ENCODE measurements at places on chromosomes 4 and X. TPM values are rescaled to one million over a fixed set of nuclear protein-coding genes. Genes with fewer than 3 reads are reported as not detected.
A peak's percentile ranks its signal among the peaks of the same experiment; 100 is the strongest.

DNA sequence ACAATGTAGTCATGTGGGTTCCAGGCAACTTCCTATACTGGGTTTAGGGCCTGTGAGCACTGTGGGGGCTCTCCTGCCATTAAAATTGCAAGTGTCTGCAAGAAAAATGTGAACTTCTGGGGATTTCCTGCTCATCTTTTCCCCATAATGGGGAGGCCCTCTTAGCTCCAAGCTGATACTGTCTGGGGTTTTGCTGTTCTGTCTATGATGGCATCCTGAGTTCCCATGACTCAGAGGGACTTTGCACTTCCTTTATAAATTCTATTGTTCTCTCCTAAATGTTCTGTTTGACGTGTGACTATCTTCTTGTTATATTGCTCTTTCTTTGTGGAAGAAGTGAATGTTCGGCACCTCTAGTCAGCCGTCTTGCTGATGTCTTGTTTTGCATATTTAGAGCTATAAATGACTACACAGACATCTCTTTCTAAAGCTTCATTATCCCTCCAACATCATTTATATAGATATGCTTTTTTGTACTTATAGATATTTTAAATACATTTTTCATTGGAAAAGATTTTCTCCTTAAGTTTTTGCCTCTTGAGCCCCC lies 465.8 kb downstream of the NAF1 start:
- H3K27ac ChIP-seq, result no peak overlapping the region
- no peaks in the 10 kb centered on the region for H3K27me3 ChIP-seq
- H3K4me1 ChIP-seq, result no peaks in the 10 kb centered on the region
- H3K36me3 ChIP-seq, result no peaks in the 10 kb centered on the region
- no peak overlapping the region for H3K4me3 ChIP-seq

GRCh38 chr4:148441986-148442831 lies at the start of gene NR3C2:
Gene NR3C2, minus strand, starts transcription at chr4:148442414.
- peak within 1 kb of the TSS; percentile 98 for H3K4me3 ChIP-seq
- H3K4me1 ChIP-seq, result peaks cover 10% of the 10 kb centered on the region
- DNase-seq, result peak; percentile 100
- H3K27me3 ChIP-seq, result peaks cover 15% of the 10 kb centered on the region
- H3K27ac ChIP-seq, result peak within 1 kb of the TSS; percentile 92

GRCh38 chr4:98232202-98232601 lies 29.0 kb upstream of the RAP1GDS1 start:
- H3K27me3 ChIP-seq, result no peaks in the 10 kb centered on the region
- no peak overlapping the region for H3K27ac ChIP-seq
- no peaks in the 10 kb centered on the region for H3K4me1 ChIP-seq

GRCh38 chr4:163493643-163494359 lies 689 bp upstream of the TMA16 start:
- peak overlapping the region; percentile 72 for H3K4me3 ChIP-seq
- peaks cover 2% of the 10 kb centered on the region for H3K4me1 ChIP-seq
- peak overlapping the region; percentile 96 for H3K27ac ChIP-seq

- no peaks in the 10 kb centered on the region for H3K36me3 ChIP-seq
- no peak overlapping the region for H3K27ac ChIP-seq
- peaks cover 5% of the 10 kb centered on the region for H3K4me1 ChIP-seq
- peak; percentile 48 for DNase-seq
These were observed 31.0 kb downstream of the UNC5C start for GRCh38 chr4:95517576-95518345.

- H3K4me1 ChIP-seq, result no peaks in the 10 kb centered on the region
- no peak overlapping the region for H3K4me3 ChIP-seq
- H3K27ac ChIP-seq, result no peak overlapping the region
- no peak for DNase-seq
These were observed 15.8 kb downstream of the FGF2 start for GRCh38 chr4:122842392-122842791.

- DNase-seq, result no peak
- no peak overlapping the region for H3K4me3 ChIP-seq
- H3K27me3 ChIP-seq, result no peaks in the 10 kb centered on the region
- no peaks in the 10 kb centered on the region for H3K36me3 ChIP-seq
- peaks cover 28% of the 10 kb centered on the region for H3K4me1 ChIP-seq
These were observed 3.6 kb upstream of the SCARB2 start for GRCh38 chr4:76216975-76217814.

- H3K4me3 ChIP-seq, result no peak overlapping the region
- H3K27me3 ChIP-seq, result no peaks in the 10 kb centered on the region
- no peaks in the 10 kb centered on the region for H3K36me3 ChIP-seq
- no peaks in the 10 kb centered on the region for H3K4me1 ChIP-seq
These were observed 13.0 kb upstream of the NDUFC1 start for GRCh38 chr4:139315221-139315675.

- no peaks in the 10 kb centered on the region for H3K36me3 ChIP-seq
- no peaks in the 10 kb centered on the region for H3K27me3 ChIP-seq
- H3K4me3 ChIP-seq, result no peak overlapping the region
- H3K27ac ChIP-seq, result no peak overlapping the region
- DNase-seq, result peak; percentile 31
These were observed 52.8 kb upstream of the ANKRD17 start for GRCh38 chr4:73311428-73311827.

DNA sequence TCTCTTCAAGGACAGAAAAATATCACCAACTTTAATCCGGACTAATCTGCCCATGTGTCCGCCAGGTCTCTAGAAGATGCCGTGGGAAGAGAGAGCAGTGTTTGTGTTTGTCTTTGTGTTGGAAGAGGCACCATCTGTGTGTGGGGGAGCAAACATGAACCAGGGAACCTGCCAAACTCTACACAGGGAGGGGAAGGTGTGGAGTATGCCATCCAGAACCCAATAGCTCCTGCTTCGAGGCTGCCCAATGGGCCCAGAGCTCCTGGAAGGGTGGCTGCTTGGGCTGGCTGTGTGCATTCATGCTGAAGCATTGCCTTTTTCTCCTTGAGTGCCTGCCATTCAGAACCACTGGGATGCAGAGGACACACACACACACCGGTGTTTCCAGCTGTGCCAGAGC lies 536.2 kb downstream of the MID1IP1 start:
- peak overlapping the region; percentile 74 for H3K27ac ChIP-seq
- peaks cover 28% of the 10 kb centered on the region for H3K27me3 ChIP-seq
- no peaks in the 10 kb centered on the region for H3K36me3 ChIP-seq
- H3K4me3 ChIP-seq, result no peak overlapping the region
- no peak for DNase-seq
- H3K4me1 ChIP-seq, result peaks cover 13% of the 10 kb centered on the region

- no peaks in the 10 kb centered on the region for H3K36me3 ChIP-seq
- DNase-seq, result peak; percentile 67
- H3K4me1 ChIP-seq, result peaks cover 6% of the 10 kb centered on the region
These were observed 267.1 kb downstream of the PAPSS1 start for GRCh38 chr4:107452717-107453630.

DNA sequence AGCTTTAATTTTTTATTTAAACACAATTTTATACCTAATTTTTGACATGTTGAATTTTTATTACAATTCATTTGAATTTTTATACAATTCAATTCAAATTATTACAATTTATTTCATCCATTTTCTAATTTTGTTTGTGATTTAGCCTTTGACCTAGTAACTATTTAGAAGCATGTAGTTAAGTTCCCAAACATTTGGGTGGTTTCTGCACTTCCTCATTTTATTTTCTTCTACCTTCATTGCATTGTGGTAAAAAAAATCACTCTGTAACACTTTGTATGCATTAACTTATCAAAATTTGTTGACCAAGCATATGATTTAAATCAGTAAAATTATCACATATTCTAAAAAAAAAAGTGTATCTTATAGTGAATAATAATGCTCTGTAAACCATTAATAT lies 928.9 kb downstream of the ARAP2 start:
- H3K27me3 ChIP-seq, result no peaks in the 10 kb centered on the region
- H3K36me3 ChIP-seq, result no peaks in the 10 kb centered on the region
- no peak for DNase-seq

- no peaks in the 10 kb centered on the region for H3K27me3 ChIP-seq
- H3K4me3 ChIP-seq, result no peak overlapping the region
- no peak overlapping the region for H3K27ac ChIP-seq
- peak; percentile 16 for DNase-seq
- no peaks in the 10 kb centered on the region for H3K36me3 ChIP-seq
- peaks cover 41% of the 10 kb centered on the region for H3K4me1 ChIP-seq
These were observed 94.9 kb downstream of the MGST2 start for GRCh38 chr4:139760567-139760966.

DNA sequence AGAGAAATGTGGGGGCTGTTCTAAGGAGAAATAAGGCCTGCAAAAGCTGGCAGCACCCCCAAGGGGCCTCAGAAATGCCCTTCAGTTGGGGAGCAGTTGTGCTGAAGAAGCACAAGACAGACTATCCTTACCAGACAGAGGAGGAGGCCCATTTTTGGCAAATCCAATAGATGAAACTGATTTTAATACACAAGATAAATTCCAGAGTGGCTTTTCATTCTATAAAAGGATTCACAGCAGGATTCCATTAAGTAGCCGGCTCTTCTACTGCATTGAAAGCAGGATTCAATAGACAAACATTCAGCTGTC lies 8.1 kb downstream of the SEPTIN6 start:
- H3K36me3 ChIP-seq, result no peaks in the 10 kb centered on the region
- DNase-seq, result no peak
- peak overlapping the region; percentile 87 for H3K27ac ChIP-seq
- H3K4me3 ChIP-seq, result no peak overlapping the region
- no peaks in the 10 kb centered on the region for H3K27me3 ChIP-seq

DNA sequence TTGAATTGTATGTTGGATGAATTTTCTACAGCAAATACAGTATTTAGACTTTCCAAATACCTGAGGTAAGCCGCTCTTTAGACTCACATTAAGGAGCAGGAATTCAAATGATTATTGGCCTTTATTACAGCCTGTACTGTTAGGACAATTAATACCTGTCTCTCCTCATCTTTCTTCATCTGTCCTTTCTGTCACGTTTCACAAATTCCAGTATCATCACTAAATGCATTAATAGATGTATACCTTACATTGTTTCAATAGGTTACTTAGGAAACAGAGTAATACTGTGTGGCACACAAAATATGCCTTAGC lies 1.2 kb downstream of the FAM241A start:
- peaks cover 5% of the 10 kb centered on the region for H3K27me3 ChIP-seq
- peak overlapping the region; percentile 81 for H3K27ac ChIP-seq
- no peaks in the 10 kb centered on the region for H3K36me3 ChIP-seq
- peak overlapping the region; percentile 72 for H3K4me3 ChIP-seq
- DNase-seq, result no peak
- H3K4me1 ChIP-seq, result peaks cover 7% of the 10 kb centered on the region

- DNase-seq, result no peak
- peaks cover 27% of the 10 kb centered on the region for H3K36me3 ChIP-seq
- no peaks in the 10 kb centered on the region for H3K4me1 ChIP-seq
- no peak overlapping the region for H3K27ac ChIP-seq
- no peaks in the 10 kb centered on the region for H3K27me3 ChIP-seq
These were observed 212.4 kb downstream of the ARHGAP10 start for GRCh38 chr4:147944249-147944648.

DNA sequence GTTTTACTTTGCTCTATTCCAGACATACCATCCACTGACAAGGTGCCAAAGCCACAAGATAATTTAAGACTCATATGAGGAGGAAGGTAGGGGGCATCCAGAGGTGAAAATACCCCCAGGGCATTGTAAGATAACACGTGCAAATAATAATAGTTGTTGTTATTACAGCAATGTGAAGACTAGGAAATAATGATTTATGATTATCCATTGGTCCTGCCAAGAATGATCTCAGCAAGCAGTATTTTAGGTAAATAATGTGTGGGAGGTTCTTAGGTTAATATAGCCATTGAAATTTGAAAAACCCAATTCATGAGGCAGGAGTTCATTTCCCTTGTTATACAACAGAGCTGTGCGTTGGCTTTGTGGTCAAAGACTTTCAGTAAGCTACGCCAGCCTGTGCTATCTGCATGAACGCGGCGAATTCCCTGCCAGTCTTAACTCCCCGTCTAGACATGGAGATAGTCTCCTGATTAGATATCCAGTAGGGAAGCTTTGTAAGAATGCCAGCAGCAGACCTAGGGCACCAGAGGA lies 47.2 kb upstream of the MXRA5 start:
- no peaks in the 10 kb centered on the region for H3K4me1 ChIP-seq
- H3K36me3 ChIP-seq, result no peaks in the 10 kb centered on the region
- DNase-seq, result peak; percentile 93

The TSPAN7 gene
- 99.3 TPM for polyA plus RNA-seq

The TMEM129 gene
- polyA plus RNA-seq, result 25.0 TPM

The GSX2 gene
- polyA plus RNA-seq, result not detected

Measured in muscle of leg (tissue), 16 donors.